Frontal cortex (tissue), 4 donors: ENCODE measurements at places on chromosomes 3 and 15. TPM values are rescaled to one million over a fixed set of nuclear protein-coding genes. Genes with fewer than 3 reads are reported as not detected.

SH2D7 gene
- not detected for total RNA-seq

TGM5 gene
- not detected for total RNA-seq

NR2F2 gene
- total RNA-seq = 4.9 TPM

HCLS1 gene
- total RNA-seq = 0.82 TPM

GOLGA8J gene
- not detected for total RNA-seq

EPHA6 gene
- 64.8 TPM for total RNA-seq

SNRK gene
- total RNA-seq = 97.8 TPM

IP6K2 gene
- total RNA-seq = 94.2 TPM

COMMD2 gene
- 106 TPM for total RNA-seq

ARPP21 gene
- 459 TPM for total RNA-seq

GOLGA6L9 gene
- 4.1 TPM for total RNA-seq

RHCG gene
- 4.1 TPM for total RNA-seq

ERICH6 gene
- under 0.01 TPM for total RNA-seq

HRH1 gene
- 2.0 TPM for total RNA-seq

GUCA1C gene
- total RNA-seq = not detected

ZNF502 gene
- 14.3 TPM for total RNA-seq

TUSC7 gene
- not detected for total RNA-seq

KIF15 gene
- total RNA-seq = 6.9 TPM

TRPM7 gene
- total RNA-seq = 64.4 TPM

SRGAP3 gene
- total RNA-seq = 58.3 TPM

KLHL40 gene
- 0.41 TPM for total RNA-seq

AMIGO3 gene
- not detected for total RNA-seq
